ENCODE measurements at places on chromosomes 16 and 17. TPM values are rescaled to one million over a fixed set of nuclear protein-coding genes. Genes with fewer than 3 reads are reported as not detected.

DNA sequence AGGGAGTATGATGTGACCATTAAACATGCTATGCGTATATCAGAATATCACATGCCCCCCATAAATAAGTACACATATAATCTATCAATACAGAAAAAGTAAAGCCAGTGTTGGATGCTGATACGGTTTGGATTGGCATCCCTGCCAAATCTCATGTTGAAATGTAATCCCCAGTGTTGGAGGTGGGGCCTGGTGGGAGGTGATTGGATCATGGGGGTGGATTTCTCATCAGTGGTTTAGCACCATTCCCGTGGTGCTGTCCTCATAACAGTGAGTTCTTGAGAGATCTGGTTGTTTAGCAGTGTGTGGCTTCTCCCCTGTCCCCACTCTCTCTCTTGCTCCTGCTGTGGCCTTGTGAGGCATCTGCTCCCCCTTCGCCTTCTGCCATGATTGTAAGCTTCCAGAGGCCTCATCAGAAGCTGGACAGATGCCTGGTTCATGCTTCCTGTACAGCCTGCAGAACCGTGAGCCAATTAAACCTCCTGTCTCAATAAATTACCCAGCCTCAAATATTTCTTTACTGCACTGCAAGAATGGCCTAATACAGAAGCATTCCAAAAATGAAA lies 88.9 kb downstream of the AATF start:
- DNase-seq = no peak

DNA sequence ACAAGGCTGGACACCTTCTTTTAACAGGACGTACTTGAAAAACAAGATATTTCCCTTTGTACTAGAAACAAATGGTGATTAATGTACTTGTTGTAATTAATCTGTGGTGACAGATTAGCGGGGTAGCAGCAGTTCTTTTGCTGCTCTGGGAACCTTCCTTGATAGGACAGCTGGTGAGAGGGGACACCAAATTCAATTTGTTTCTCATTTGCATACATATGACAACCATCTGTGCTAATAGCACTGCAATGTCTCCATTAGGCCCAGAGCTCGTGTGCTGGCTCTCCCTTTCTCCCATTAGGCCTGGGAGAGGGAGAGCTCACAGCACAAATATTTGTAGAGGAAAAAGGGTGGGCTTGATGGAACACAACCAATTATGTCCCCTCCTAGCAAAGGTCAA lies 221.0 kb upstream of the HS3ST3A1 start:
- no peak for DNase-seq

The CA5A gene
- not detected for total RNA-seq

DNA sequence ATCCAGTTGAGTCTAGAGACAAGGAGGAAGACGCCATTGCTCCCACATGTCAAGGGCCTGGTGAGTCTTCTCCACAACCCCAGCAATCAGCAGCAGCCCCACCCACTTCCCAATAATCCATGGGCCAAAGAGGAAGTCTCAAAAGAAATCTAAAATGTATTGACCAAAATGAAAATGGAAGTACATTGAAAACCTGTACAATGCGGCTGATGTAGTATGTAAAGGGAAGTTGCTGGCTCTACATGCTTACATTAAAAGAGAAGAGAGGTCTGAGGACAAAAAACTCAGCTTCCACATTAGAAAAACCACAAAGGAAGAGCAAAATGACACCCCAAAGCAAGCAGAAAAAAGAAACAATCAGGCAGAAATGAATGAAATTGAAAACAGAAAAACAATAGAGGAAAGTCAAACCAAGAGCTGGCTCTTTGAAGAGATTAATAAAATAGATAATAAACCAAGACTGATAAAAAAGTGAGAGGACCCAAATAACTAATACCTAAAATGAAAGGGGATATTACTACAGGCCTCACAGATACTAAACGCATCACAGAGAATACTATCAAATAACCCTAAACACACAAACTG lies 100.6 kb upstream of the METRNL start:
- DNase-seq = no peak

- DNase-seq = no peak
These were observed 585.1 kb upstream of the CDH5 start for GRCh38 chr16:65781363-65781762.

GRCh38 chr17:37541880-37542660 lies 52.4 kb downstream of the DUSP14 start:
- DNase-seq = no peak
